ENCODE measurements at places on chromosomes 16 and 17.
A peak's percentile ranks its signal among the peaks of the same experiment; 100 is the strongest.

DNA sequence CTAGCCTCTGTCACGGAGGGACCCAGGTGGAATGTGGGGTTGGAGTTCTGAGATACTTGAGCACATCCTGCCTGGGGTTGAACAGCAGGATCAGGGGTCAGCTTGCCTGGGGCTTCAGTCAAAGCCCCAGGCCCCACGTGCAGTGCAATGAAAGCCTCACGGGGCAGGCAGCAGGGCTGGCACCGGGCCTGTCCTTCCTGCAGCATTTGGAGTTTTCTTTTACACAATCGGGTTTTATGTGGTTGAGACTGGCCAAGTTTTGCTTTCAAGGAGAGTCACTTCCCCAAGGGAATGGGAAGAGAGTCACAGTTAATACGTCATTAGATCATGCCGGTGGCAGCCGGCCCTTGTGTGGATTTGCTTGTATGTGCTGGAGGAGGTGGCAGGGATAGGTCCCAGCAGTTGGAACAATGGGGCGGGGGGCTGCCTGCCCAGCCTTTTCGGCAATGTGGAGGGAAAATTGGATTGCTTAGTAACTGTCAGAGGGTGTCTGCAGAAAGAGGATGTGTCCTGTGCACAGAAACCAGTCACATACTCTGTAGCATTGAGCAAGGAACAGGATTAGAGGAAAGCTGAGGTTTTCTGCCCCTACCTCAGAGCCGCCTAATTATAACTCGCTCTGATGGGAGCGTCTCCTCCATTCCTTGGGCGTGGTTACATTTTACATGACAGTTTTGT, 4.5 kb downstream of the RMI2 start:
- DNase-seq, result peak; percentile 53

- no peak for DNase-seq
These were observed 49.2 kb upstream of the NLK start for GRCh38 chr17:27993161-27993695.

GRCh38 chr17:45666046-45666600, 118.0 kb upstream of the CRHR1 start:
- no peak for DNase-seq

- DNase-seq, result no peak
These were observed 29.5 kb downstream of the METTL16 start for GRCh38 chr17:2482218-2482617.

DNA sequence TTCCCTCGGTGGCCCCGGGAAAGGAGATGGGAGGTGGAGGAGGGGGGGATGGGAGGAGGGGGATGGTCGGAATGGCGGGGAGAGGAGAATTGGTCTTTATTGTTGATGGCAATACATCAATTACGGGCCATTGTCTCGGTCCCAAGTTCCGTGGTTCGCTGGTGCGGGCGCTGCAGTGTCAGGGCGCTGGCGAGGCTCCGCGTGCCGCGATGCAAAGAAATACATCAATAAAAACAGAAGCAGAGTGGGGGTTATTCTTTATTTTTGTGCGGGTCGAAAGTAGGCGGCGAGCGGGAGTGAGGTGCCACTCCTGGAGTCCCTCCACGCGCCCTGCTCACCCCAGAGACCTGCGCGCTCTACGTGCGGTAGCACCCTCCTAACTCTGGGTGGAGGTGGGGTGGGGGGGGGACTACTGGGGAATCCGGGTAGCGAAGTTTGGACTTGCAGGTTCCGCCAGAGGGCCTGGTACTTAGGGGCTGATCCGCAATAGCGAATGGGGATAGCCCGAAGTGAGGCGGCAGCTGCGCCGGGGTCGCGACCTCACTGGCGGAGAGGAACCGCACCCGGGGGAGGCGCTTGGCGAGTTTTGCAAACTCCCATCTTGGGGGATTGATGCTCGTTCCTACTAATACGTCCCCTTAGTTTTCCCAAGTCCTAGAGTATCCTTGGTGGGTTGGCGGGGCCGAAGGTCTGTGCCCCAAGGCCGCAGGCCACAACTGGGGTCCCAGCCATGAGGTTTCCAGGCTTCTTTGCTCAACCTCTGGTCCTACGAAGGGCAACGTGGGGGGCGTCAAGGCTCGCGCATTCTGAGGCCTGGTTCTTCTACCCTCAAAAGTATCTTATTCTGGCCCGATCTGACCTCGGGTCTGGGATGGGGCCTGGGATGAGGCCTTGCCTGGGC, 3.5 kb upstream of the SALL1 start:
- no peak for DNase-seq

DNA sequence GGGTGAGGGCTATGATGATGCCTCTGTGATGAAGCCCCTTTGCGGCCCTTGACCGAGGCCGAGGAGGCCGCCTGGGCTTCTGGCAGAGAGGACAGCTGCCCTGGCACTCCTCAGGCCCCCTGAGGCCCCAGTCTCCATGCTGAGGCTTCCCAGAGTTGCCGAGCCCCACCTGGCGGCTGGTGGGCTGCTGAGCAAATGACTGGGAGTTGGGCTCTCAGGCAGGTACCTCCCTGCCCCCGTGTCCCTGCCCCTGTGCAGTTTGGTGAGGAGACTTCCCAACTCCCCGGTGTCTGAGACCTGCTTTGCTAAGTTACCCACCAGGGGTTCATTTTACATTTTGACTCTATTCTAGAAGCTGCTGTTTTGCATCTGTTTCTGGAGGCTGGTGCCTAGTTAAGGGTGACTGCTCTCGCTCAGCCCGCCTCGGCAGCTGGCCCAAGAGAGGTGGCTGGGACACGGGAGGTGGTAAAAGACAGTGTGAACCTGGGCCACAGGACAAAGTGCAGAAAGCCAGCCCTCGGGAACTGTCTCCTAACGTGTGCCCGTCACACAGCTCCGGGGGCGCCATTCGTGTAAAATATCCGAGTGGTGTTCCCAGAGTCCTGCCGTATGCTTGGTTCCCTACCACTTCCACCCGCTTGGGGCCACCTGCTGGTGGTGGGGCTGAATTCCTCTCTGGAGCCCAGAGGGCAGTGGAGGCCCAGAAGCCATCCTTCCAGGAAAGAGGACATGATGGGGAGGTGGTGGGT, 134.5 kb downstream of the RAB11FIP4 start:
- DNase-seq, result no peak

DNA sequence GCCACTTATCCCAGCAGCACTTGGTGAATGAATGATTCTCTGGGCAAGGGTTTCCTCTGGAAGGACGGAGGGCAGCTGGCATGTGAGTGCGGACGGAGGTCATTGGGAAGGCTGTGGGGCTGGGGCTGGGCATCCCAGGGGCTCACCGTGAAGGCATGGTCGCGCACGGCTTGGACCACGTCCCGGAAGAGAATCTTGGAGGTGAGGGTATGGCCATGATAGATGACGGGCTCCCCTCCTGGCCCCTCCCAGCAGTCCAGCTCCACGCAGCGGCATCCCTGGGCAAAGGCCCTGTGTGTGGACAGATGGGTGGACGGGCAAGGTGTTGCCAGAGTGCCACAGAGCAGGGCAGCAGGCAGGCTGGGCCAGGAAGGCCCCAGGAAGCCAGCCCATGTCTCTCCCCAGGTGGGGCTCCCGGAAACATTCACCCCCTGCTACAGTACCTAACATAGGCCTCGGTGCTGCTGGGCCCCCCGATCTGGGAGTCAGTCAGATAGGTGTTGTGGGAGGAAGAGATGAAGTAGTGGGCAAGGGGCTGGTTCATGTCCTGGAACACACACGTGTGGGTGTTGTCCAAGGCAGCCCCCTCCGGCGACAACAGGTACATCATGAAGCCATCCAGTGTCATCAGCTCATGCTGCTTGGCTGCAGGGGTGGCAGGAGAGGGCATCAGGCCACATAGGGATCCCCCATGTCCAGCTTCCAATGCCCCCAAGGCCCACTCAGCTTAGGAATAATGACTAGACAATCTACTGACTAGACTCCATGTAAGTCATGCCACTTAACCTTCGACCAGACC, 14.3 kb downstream of the PLCD3 start:
- no peak for DNase-seq

GRCh38 chr17:76264425-76264754, 758 bp upstream of the UBALD2 start:
- no peak for DNase-seq

- DNase-seq, result no peak
These were observed 7.7 kb downstream of the ST6GALNAC1 start for GRCh38 chr17:76635659-76636360.

DNA sequence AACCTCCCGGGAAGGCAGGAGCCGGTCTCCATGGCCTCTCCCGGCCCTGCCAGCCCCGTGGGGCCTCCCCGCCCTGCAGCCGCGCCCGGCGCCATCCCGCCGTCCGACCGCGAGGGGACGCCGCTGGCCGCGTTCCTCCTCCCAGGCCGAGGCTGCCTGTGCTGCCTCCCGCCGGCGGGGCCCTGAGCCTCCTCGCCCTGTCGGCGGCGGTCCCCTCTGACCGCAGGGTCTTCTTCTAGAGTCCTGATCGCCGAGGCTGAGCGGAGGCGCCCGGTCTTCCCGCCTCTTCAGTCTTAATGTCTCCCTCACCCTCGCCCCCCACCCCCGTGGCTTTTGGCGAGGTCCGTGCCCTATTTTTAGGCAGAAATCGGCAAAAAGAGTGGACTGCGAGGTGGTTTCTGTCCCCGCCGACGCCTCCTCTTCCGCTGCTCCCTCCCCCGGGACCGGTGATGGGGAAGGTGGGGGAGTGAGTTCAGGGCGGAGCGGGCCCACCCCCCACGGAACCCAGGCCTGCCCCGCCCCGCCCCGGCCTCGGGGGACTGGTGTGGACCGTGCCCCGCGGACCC, 794 bp upstream of the CPNE7 start:
- peak; percentile 56 for DNase-seq

GRCh38 chr17:45287526-45288500, 25.9 kb upstream of the SPATA32 start:
- DNase-seq, result peak; percentile 70

DNA sequence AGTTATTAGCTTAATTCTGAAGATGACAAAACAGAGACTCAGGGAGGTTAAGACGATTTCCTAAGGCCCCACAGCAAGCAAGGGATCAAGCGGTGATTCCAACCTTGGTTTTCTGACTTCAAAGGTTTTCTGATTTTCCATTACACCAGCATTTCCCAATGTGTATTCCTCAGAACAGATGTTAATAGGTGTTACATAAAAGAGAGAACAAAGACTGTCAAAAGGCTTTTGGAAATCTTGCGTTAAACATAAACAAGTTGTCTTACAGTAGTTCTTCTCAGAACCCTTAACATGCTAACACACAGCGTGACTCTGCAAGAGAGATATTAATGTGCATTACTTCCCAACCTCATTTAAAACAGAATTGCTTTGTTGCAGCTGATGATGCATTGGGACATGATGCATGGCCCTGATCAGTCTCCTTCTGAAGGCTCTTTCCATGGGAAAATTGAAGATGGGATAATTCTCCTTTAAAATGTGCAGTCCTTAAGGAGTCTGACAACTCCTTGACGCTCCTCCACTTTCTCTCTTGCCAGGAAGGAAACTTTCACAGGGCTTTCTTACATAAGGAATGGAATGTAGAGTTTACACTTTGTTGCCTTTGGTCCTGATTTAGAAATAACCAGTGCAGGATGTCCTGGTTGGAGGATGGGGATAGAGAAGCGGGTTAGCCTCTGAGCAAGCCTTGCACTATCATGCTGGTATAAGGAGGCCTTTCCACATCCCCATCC, 21.5 kb upstream of the MMD start:
- no peak for DNase-seq

DNA sequence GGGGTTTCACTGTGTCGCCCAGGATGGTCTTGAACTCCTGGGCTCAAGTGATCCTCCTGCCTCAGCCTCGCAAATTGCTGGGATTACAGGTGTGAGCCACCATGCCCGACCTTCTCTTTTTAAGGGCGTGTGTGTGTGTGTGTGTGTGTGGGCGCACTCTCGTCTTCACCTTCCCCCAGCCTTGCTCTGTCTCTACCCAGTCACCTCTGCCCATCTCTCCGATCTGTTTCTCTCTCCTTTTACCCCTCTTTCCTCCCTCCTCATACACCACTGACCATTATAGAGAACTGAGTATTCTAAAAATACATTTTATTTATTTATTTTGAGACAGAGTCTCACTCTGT, 3.9 kb downstream of the STH start:
- DNase-seq, result no peak

DNA sequence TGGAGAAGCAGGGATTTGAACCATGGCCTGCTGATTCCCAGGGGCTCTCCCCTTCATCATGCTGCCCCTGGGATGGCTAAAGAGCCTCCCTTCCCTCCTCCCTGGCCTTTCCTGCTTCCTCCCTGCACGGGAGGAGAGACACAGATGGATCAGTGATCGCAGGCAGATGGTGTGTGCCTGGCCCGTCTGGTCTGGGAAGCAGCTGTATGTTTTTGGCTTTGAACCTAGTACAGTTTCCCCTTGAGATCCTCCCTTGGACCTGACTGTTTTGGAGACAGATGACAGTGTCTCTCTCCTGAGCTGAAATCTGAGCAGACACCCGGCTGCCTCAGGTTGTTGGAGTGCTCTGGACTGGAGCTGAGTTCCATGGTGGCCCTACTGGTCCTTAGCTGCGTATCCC, 29.0 kb upstream of the ATP2C2 start:
- peak; percentile 51 for DNase-seq

GRCh38 chr16:31695667-31696066, 168.0 kb downstream of the AHSP start:
- DNase-seq, result no peak

DNA sequence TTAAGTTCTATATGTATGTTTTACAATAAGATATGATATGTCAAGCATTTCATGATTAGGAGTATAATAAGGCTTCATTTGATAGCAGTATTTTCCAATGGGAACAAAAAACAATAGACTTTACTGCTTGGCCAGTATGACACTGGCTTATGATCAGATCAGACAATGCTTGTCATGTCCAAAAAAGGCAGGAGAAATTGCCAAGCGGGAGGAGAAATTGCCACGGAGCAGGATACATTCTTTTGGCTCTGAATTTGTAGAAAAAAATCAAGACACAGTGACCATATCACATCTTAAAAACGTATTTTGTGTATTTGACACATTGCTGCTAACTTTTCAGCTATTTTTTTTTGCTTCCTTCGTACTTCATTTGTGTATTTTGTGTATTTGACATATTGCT, 404.1 kb downstream of the CNTNAP4 start:
- no peak for DNase-seq

DNA sequence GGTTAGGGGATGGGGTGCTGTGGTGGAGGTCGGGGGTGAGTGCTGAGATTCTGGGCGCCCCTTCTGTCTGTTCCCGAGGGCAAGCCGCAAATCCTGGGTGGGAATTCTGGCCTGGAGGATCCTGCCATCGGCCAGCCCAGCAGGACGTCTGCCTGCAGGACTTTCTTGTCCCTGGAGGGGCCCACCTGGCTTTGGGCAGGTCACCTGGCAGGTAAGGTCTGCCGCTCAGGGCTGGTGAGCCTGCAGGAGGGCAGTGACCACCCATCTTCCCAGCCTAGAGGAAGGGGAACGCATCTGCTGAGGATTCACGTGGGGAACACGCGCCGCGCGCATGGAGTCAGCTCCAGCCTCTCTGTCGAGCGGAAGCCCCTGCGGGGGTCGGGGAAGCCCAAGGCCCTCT, 5.4 kb downstream of the RNF222 start:
- DNase-seq, result no peak

DNA sequence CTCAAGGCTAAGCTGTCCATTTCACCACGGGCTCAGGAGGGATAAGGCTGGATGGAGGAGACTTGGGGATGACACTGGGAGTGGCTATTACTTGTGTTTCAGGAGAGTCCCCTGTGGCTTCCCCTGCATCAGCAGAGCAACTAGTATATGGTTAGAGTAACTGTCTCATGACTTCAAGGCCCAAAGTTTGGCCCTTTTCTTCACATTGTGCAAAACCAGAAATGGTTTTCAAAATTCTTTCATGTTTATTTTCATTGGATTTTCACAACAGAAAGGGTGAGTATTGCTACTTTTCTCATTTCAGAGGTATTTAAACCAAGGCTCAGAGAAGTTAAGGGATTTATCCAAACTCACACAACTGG, 18.1 kb upstream of the TAC4 start:
- DNase-seq, result no peak

- no peak for DNase-seq
These were observed 51.3 kb upstream of the TAC4 start for GRCh38 chr17:49899191-49899485.

GRCh38 chr16:81956213-81956948, 54.9 kb downstream of the SDR42E1 start:
- DNase-seq, result no peak

Data from femur (tissue), 1 donor.